ENCODE measurements at places on chromosomes 2 and 18. TPM values are rescaled to one million over a fixed set of nuclear protein-coding genes. Genes with fewer than 3 reads are reported as not detected.

- no peaks in the 10 kb centered on the region for H3K27me3 ChIP-seq
- peak overlapping the region; percentile 99 for H3K4me3 ChIP-seq
- peak; percentile 96 for DNase-seq
These were observed 2.2 kb downstream of the RND3 start for GRCh38 chr2:150485114-150485870.

GRCh38 chr2:8543383-8544170 lies 138.3 kb upstream of the ID2 start:
- peak overlapping the region; percentile 62 for H3K4me3 ChIP-seq
- peak overlapping the region; percentile 98 for H3K27ac ChIP-seq
- peaks cover 41% of the 10 kb centered on the region for H3K4me1 ChIP-seq
- H3K36me3 ChIP-seq: peaks cover 2% of the 10 kb centered on the region
- no peak for DNase-seq

DNA sequence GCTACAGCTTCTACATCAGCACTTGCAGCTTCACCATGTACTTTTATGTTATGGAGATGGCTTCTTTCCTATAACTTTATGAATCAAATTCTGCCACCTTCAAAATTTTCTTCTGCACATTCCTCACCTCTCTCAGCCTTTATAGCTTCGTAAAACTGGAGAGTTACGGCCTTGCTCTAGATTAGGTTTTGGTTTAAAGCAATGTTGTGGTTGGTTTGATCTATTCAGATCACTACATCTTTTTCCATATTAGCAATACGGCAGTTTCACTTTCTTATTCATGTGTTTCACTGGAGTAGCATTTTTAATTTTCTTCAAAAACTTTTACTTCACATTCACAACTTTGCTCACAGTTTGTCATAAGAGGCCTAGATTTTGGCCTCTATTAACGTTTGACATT lies 242.9 kb upstream of the GYPC start:
- H3K36me3 ChIP-seq: no peaks in the 10 kb centered on the region
- H3K27ac ChIP-seq: no peak overlapping the region
- H3K4me1 ChIP-seq: no peaks in the 10 kb centered on the region
- DNase-seq: no peak
- no peak overlapping the region for H3K4me3 ChIP-seq
- H3K27me3 ChIP-seq: peaks cover 11% of the 10 kb centered on the region

- peaks cover 9% of the 10 kb centered on the region for H3K4me1 ChIP-seq
- no peak overlapping the region for H3K27ac ChIP-seq
- no peaks in the 10 kb centered on the region for H3K27me3 ChIP-seq
These were observed 111.8 kb downstream of the EHBP1 start for GRCh38 chr2:62817348-62817747.

- H3K36me3 ChIP-seq: no peaks in the 10 kb centered on the region
- no peak for DNase-seq
- H3K27ac ChIP-seq: peak overlapping the region; percentile 97
- peaks cover 43% of the 10 kb centered on the region for H3K4me1 ChIP-seq
- H3K27me3 ChIP-seq: no peaks in the 10 kb centered on the region
These were observed 1.2 kb downstream of the CDK15 start for GRCh38 chr2:201807452-201807999.

- peak overlapping the region; percentile 85 for H3K27ac ChIP-seq
- DNase-seq: no peak
These were observed 13.0 kb downstream of the XDH start for GRCh38 chr2:31401580-31401979.

GRCh38 chr18:23619388-23619881 lies 33.1 kb upstream of the NPC1 start:
- no peak for DNase-seq
- peaks cover 3% of the 10 kb centered on the region for H3K4me1 ChIP-seq
- no peak overlapping the region for H3K27ac ChIP-seq
- no peaks in the 10 kb centered on the region for H3K36me3 ChIP-seq

GRCh38 chr2:44155666-44156446 lies 12.8 kb upstream of the PPM1B start:
- peaks cover 8% of the 10 kb centered on the region for H3K4me1 ChIP-seq
- no peak for DNase-seq
- H3K27ac ChIP-seq: peak overlapping the region; percentile 27
- no peaks in the 10 kb centered on the region for H3K27me3 ChIP-seq
- H3K4me3 ChIP-seq: no peak overlapping the region

GRCh38 chr2:62568983-62569837 lies 63.2 kb upstream of the TMEM17 start:
- no peak for DNase-seq
- no peaks in the 10 kb centered on the region for H3K36me3 ChIP-seq
- H3K4me1 ChIP-seq: peaks cover 25% of the 10 kb centered on the region
- H3K27me3 ChIP-seq: peaks cover 4% of the 10 kb centered on the region
- H3K27ac ChIP-seq: no peak overlapping the region

Gene ABHD1
- 0.31 TPM for total RNA-seq

Gene ESPNL
- 0.07 TPM for total RNA-seq

Gene CAPN14
- 0.10 TPM for total RNA-seq

Gene NMUR1
- total RNA-seq: 0.10 TPM

Gene TET3
- 32.2 TPM for total RNA-seq

Gene USP40
- 38.2 TPM for total RNA-seq

Gene ABCG5
- not detected for total RNA-seq

Gene COPS8
- 65.8 TPM for total RNA-seq

Gene ERICH2
- total RNA-seq: 2.6 TPM
